ENCODE measurements at places on chromosomes 1 and 21.

DNA sequence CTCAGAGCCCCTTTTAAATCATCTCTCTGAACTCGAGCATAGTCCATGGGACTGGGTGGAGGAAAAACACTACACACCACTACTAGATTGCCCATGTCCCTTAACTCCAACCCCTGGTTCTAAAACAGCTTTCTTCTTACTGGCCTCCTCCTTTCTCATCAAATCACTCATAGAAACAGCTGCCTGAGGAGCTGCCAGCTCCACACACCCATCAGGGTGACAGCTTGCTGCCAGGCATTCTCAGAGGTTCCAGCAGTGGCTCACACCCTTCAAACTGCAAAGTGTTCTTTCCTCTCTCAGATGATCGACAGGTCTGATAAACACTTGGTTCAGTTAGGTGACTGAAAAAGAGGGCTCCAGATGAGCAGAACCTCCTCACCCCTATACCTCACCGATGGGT lies 543.0 kb upstream of the PLXNA2 start:
- DNase-seq = no peak

GRCh38 chr1:56758135-56758534 lies 61.1 kb downstream of the FYB2 start:
- DNase-seq = no peak

GRCh38 chr1:22888320-22889075 lies 84.2 kb downstream of the LACTBL1 start:
- DNase-seq = no peak

DNA sequence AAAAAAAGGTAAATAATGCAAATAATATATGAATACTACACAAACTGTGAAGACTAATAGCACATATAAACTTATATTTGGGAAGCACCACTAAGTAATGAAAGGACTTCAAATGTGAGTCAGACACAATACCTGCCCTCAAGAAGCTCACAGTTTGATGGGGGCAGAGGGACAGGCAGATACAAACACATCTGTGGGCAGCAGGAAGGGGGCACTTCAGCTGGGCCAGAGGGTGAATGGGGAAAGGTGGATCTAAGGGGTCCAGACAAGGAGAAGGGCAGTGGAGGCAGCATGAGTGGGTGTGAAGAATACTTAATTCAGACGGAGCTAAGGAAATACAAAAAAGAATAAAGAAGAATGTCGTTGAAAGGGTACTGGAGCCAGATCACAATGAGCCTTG lies 114.2 kb downstream of the TGFBR3 start:
- DNase-seq = no peak

DNA sequence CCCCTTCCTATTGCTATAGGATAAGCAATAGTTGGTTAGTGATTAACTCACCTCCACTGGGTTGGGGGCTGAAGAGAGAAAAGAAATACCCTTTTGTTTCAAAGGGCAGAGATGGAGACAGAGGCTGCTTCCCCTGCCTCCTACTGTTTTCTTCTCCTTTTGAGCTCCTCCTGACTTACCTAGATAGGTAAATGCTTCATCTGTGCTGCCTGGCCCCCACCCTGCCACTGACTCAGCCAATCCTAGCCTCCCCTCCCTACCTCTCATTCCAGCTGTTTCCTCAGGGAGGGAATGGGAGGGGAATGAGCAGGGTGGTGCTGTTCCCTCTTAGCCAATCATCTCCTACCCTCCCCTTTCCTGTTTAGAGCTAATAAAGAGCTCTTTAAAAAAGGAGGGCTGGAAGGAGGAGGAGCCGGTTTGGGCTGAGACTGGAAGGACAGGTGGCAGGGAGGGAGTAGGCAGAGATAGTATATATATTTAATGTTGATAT lies at the start of gene C1orf116:
Gene C1orf116, minus strand, starts transcription at position 229 of the 490 bp plus-strand sequence. CDS start 5,158 bp downstream, outside the sequence.
- no peak for DNase-seq

DNA sequence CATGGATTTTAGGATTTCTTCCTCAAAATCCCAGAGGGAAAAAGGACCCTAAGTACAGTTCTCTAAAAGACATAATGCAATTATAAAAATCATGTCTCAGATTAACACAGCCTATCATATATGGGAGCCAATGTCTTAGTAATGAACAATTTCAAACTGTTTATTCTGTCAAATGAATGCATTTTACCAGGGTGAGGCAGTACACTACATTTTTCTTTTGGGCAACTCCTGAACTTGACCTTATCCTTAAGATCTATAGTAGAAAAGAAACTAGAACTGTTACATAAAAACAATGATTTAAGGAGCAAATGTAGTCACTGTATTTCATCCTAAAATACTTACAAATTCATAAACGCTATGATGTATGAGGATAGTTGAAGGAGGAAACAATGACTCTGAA lies 226.3 kb upstream of the B3GALT2 start:
- no peak for DNase-seq

DNA sequence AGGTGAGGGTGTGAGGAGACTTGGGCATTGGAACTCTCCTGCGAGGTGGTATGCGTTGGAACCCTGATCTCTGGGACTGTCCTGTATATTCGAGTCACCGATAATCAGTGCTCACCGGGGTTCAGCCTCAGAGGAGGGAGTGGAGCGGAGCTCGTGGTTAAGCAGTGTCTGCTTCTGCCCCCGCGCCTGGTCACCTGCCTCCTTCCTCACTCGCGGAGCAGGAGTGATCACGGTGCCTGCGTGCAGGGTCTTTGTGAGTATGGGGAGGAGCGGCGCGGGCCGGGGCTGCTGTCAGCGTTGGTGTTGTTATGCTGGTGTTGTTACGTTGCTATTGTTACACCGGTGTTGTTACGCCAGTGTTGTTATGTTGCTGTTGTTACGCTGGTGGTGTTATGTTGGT lies 23.3 kb downstream of the H6PD start:
- no peak for DNase-seq

GRCh38 chr1:109786112-109786480 lies 22.4 kb upstream of the EPS8L3 start:
- no peak for DNase-seq

- DNase-seq = no peak
Measured at GRCh38 chr21:28770867-28771661, 221.6 kb downstream of the LTN1 start.

GRCh38 chr1:217088521-217089284 lies 365.5 kb upstream of the ESRRG start:
- DNase-seq = no peak

- DNase-seq = no peak
Measured at GRCh38 chr1:110259770-110260169, 49.7 kb downstream of the KCNC4 start.

DNA sequence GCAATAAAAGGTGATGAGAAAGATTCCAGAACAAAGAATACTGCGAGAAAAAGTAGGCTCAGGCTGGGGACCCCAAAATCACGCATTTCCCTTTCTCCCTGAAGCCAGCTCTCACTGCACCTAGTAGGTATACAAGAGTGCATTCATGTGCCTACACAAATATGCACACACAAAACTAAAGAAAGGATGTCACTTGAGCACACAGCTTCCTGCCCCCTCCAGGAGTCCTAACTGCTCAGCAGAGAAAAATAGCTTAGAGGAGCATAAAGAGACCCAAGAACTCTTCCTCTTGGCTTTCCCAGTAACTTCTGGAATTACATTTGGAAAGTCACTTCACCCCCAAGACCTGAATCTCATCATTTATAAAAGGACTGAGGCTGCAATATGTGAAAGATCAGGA lies 38.0 kb downstream of the JAK1 start:
- no peak for DNase-seq

DNA sequence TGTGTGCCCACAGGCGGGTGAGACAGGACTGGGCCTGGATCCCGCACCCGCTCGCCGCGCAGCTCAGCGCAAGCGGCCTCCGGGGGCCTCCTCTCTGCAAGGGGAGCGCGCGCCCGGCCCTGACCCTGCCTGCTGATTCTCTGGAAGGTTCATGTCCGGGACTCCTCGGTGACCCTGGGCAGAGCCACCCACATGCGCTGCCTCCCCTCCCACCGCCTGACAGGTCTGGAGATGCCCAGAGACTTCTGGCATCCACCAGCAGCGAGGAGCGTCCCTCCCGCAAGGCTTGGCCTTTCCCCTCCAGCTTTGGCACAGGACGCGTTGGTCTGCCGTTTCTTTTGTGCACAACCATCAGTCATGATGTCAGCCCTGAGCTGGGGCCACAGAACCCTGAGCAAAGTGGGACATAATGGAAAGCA lies 42.0 kb upstream of the COL6A2 start:
- no peak for DNase-seq

DNA sequence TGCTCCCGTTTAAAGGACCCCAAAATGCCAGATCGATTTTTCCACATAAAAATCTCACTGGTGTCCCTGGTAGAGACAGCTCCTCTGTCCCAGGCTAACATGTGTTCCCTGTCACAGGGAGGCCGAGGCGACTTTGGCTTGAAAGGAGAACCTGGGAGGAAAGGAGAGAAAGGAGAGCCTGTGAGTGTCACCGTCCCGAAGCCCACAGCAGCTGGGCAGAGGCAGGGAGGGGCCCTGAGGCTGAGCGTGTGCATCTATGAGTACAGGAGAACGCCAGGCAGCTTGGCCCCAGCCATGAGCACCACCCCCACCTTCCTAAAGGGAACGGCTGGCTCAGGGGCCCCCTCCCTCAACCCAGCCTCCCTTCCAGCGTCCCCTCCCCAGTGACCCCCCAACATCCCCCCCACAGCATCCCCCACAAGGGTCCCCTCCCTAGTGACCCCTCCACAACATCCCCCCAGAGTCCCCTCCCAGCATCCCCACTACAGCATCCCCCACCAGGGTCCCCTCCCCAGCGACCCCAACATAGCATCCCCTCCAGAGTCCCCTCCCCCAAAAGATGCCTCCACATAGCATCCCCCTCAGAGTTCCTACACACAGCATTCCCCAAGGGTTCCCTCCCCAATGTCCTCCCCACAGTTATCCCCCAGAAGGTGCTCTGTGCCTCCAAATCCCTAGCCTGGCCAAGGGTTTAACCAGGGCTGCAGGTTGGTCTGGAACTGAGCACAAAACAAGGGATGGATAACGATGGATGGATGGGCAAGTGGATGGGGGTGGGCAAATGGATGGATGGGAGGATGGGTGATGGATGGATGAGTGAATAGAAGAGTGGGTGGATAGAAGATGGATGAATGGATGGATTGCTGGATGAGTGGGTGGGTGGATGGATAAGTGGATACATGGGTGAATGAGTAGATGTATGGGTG lies 25.1 kb downstream of the COL6A2 start:
- peak; percentile 12 for DNase-seq

- DNase-seq = no peak
Measured at GRCh38 chr1:22375601-22376000, 76.0 kb upstream of the ZBTB40 start.

- DNase-seq = no peak
Measured at GRCh38 chr1:196887515-196888239, at the start of gene CFHR4. CFHR4 (plus strand) TSS chr1:196888052; CDS start chr1:196888151, 99 bp downstream.

- no peak for DNase-seq
Measured at GRCh38 chr1:178397678-178398077, 99.1 kb downstream of the CLEC20A start.
